ENCODE measurements at places on chromosomes 2 and 18.

DNA sequence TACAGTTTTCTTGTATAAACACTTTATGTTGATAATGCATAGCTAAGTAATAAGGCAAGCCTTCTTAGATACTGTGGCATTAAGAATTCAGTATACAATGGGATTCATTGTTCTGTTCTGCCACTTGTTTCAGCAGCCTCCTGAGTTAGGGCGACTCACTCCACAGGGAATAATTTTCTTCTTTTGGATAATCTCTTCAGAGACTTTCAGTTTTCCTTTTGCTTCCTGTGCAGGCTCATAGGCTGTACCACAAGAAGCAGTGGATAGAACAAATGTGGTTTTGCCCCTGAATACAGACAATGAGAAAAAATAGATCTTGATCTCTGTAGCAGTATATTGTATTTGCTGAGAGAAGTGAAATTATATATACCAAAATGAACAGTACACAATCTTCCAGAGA is 298.0 kb downstream of the ZNF407 start:
- no peak for DNase-seq

DNA sequence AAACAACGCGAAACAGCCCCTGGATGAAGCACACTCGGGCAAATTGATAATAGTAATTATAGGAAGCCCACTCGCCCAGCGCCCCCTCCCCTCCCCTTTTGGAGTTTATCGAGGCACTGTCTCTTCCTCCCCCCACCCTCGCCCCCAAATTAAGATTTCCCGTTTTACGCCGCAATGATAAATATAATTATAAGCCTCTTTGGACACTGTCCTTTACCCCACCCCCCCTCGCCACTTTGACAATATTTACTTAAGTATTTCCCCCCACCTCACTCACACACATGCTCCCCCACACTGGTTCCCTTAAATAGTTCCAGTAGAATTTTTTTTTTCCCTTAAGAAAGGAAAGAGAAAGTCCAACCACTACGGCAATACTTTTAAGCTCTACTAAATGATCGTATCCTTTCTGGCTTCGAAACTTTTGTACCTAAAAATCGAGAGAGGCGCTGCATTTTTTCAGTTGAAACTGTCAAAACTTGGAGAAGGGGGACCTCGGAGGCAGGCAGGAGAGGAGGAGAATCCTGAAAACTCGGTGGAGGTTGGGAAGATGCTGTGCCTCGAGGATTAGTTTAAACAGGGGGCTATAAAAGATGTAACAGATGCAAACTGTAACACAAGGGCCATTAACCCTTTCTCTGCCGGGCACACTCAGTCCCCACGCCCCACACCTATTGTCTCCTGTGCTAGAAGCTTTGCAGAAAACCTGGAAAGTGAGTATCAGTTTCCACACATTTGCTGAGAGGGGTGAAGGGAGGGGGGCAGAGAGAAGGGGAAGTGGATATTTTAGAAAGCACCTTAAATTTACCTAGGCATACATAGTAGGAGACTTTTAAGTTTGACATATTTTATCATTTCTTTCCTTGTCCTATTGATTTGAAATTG is 1.8 kb downstream of the ZEB2 start:
- no peak for DNase-seq

GRCh38 chr2:228846161-228846560 is 424.9 kb downstream of the PID1 start:
- DNase-seq: no peak

- DNase-seq: no peak
These were observed 17.7 kb downstream of the PAX8 start for GRCh38 chr2:113260991-113261390.

- DNase-seq: peak; percentile 11
These were observed 39.4 kb upstream of the RND3 start for GRCh38 chr2:150526827-150527226.

DNA sequence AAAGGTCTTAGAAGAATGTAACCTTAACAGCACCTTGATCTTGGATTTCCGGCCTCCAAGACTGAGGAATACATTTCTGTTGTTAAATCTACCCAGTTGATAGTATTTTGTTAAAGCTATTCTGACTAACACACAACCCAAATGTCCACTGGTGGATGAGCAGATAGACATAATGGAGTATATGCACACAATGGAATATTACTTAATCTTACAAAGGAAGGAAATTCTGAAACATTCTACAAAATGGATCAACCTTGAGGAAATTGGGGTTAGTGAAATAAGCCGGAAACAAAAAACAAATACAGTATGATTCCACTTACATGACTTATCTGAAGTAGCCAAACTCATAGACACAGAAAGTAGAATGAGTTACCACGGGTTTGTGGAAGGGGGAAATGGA is 168.7 kb downstream of the ZNF804A start:
- no peak for DNase-seq

GRCh38 chr2:218405746-218406208 is 6.1 kb downstream of the CTDSP1 start:
- no peak for DNase-seq

GRCh38 chr2:27890924-27891672 is 569 bp downstream of the BABAM2 start:
- peak; percentile 41 for DNase-seq

- no peak for DNase-seq
These were observed 390.2 kb upstream of the SETBP1 start for GRCh38 chr18:44290366-44290977.

GRCh38 chr2:182868054-182868796 is 1.8 kb upstream of the FRZB start:
- DNase-seq: peak; percentile 4

GRCh38 chr2:153940511-153940910 is 68.8 kb downstream of the GALNT13 start:
- no peak for DNase-seq

- DNase-seq: no peak
These were observed 71.5 kb downstream of the RAB31 start for GRCh38 chr18:9779630-9780029.

DNA sequence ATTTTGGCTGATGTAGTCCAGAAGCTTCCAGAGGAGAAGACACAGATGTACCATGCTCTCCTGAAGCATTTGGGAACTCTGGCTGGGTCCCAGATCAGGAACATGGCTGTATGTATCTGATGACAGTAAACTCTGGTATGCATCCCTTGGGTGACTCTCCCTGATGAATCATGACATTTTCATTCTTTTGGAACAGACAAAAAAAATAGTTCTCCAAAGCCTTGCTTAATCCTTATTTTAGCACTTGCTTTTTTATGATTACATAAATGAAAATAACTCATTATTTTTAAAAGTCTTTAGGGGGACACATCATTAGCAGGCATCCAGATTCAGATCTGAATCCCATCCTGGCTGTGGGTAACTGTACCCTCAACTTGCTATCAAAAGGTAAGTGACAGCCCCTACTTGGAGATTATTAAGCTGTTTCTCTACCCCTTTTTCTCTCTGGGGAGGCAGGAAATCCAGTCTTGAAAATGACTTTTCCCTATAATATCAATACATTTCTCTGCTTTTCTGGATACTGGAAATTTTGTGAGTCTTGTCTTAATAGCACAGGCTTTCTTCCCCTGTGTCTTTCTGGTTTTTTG is 23.3 kb downstream of the AOX1 start:
- no peak for DNase-seq

- DNase-seq: no peak
These were observed 88.4 kb upstream of the MGAT4A start for GRCh38 chr2:98819231-98819766.

GRCh38 chr2:216246766-216247165 is 125.5 kb downstream of the MARCHF4 start:
- DNase-seq: no peak

DNA sequence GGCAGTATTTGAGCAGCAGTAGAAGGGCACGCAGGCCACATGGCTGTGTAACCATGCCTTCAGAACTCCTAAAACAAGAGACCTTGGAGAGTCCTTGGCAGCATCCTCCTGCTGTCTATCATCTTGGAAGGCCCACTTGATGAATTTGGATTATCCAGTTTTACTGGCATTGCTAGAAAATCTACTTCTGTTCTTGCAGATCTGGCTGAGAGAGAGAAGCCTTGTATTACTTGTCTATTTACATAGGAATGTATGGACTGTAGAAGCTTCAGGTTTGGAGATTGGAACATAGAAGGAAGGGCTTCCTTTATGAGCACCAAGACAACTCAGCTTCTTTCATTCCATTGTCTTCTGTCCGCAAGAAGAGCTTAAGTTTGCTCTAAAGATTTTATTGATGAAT is 16.1 kb upstream of the GPBAR1 start:
- DNase-seq: no peak

DNA sequence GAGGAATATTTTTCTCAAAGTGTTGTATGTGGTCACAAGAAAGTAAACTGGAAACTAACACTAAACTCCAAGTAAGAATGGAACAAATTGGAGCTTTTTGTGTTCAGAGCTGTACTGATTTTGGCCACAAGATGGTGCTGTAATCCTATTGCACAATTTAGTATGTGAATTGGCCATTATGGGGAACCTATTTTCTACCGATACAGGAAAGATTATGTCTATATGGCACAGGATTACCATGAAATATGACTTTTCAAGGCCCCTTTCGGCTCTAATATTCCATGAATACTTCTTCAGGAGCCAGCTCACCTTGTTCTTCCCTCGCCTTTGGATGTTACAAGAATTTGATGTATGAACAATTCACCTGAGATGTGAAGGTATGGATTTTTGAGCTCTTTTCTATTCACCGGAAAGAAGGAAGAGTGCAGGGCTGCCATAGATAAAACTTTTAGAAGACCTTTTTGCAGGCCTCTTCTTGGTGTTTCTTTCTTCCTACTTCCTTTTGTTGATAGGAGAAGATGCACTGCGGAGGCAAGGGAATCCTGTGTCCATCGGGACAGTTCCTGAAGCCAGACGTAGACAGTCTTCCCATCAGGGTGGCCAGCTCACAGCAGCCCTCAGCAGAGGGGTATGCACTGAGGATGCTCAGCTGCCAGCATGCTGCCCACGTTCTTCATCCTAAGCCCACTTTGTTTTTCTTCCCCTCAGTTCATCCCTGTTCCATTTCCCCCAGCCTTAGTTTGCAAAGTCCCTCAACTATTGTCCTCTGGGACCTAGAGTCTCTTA is 13.3 kb downstream of the MRPL44 start:
- peak; percentile 27 for DNase-seq

- no peak for DNase-seq
These were observed 46.5 kb downstream of the TSN start for GRCh38 chr2:121801916-121802315.

- no peak for DNase-seq
These were observed 7.2 kb downstream of the NT5DC4 start for GRCh38 chr2:112728029-112728362.

DNA sequence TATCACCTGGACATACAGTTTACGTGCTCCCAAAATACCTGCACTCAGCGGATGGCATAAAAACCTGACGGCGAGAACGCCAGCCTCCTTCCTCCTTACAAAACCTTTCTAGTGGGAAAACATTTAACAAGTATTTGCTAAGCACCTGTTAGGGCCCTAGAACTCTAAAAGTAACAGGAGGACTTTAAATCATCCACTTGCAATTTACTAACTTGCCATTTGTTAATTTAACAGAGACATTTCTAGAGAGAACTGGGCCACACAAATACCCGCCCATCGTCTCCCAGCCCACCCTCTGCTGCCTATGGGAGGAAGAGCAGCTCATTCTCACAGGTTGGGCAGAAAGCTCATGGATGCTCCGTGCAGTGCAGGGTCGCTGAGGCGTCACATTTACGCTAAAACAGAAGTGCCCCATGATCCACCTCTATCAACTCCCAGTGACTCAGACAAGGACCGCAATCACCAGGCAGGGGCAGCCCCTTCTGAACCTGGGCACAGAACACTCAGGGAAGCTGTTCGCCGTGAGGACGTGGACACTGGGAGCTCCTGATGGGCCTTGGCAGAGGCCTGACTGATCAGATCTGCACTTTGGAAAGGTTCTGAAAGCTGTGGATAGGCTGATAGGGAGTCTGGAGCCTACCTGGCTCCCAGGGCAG is 106.9 kb downstream of the HDAC4 start:
- no peak for DNase-seq

GRCh38 chr2:43877782-43878464 is 39.2 kb downstream of the ABCG8 start:
- peak; percentile 84 for DNase-seq

GRCh38 chr2:157777427-157777826 is 98.7 kb downstream of the ACVR1 start:
- peak; percentile 32 for DNase-seq

GRCh38 chr2:10584843-10585475 is 104.8 kb downstream of the NOL10 start:
- no peak for DNase-seq

- DNase-seq: no peak
These were observed 232.0 kb downstream of the ANAPC1 start for GRCh38 chr2:111652038-111652437.

DNA sequence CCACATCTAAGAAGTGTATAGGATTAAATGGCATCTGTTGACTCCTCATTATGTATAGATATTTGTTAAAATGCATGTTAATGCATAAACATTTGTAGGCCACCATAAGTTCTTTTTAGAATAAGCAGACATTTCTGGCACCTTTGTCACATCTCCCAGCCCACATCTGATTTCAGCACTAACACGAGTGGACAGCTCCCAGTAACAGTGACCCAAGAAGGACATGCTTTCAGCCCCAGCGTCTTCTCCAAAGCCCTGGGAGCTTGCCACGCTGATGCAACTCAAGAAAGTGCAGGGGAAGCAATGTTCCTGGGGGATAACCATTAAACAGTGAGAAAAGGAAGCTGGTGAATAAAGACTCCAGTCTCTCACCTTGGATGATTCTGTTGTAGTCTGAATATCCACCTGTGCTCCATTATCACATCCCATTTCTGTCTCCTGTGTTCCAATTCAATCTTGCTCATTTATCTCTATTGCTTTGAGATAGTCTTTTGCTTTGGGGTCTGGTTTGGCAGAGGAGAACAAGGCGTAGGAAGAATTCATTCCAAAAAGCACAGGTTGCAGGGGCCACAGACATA is 182.6 kb upstream of the THSD7B start:
- DNase-seq: peak; percentile 11

- peak; percentile 62 for DNase-seq
These were observed 258.3 kb upstream of the SALL3 start for GRCh38 chr18:78721238-78721875.

DNA sequence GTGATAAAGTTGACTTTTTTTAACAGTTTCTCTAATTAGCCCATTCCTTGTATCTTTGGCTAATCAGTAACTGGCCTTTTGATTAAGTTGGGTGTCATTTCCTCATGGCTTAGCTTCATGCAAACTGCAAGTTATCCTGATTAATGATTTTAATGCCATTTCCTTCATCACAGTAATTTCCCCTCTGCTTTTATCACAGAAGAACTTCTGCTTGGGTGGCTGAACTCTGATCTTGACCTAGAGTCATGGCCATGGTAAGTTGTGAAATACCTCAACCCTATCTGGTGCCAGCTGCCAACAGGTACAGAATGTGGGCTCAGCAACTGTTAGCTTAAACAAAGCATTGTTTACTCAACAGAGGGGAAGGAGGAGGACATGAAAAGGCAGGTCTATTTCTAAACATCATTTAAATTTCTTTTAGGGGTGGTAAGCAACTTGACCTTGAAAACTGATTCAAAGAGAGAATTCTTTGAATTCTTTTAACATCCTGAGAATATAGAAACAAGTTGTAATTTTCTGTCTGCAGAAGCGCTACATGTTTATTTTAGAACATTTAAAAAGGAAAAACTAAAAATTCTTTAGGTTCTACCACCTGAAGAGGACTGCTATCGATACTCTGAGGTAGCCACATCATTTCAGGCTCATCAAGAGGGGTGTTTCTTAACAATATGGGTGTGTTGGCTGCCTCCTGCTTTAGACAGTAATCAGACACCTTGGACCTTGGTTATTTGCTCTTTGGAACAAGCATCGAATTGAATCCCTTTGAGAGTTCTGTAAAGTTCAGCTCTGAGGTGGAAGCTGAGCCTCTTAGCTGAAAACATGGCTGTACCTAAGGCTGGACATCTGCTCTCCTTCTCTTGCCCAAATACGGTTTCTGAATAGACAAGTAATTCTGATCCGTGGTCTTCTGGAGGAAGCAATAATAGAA is 39.7 kb downstream of the ANXA4 start:
- DNase-seq: no peak

GRCh38 chr2:127053731-127054603 is 53.0 kb downstream of the BIN1 start:
- no peak for DNase-seq

Measured in ELF-1 (cell line).